ENCODE measurements at places on chromosomes 2 and 18.
A peak's percentile ranks its signal among the peaks of the same experiment; 100 is the strongest.

DNA sequence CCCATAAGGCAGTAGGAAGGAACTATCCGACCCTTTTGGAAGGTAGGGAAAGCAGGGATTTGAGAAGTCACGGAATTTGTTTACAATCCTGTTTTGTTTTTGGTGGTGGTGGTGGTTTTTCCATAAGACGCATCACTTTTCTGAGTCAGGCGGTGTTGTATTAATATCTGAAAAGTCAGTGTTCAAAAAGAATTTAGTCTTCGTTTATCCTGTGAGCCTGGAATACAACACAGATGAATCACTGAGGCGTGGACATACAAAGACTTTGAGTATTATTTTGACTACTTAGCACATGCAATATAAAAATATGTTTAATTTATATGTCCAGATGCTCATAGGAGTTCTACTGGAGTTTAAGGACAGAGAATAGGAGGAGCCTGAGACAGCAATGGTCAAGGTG lies 785 bp downstream of the ZNF892 start:
- no peak for DNase-seq

- no peak for DNase-seq
Measured at GRCh38 chr2:140014204-140014546, 1234.0 kb upstream of the NXPH2 start.

DNA sequence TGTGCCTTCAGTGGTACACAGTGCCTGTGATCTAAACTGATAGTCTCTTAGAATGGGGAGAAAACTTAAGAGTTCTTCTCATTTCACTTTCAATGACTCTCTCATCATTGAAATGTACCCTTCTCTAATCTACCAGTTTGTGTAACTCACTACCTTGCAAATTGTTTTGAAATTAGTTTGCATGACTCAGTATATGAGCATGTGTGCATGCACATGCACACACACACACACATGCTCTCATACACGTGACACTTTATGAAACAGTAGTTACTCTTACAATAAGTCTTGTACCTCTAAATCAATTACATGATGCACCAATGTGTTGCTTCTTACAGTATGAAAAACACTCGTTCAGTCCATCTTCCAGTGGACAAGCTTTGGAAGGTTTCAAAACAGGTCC lies 10.6 kb downstream of the LYPD6B start:
- no peak for DNase-seq

DNA sequence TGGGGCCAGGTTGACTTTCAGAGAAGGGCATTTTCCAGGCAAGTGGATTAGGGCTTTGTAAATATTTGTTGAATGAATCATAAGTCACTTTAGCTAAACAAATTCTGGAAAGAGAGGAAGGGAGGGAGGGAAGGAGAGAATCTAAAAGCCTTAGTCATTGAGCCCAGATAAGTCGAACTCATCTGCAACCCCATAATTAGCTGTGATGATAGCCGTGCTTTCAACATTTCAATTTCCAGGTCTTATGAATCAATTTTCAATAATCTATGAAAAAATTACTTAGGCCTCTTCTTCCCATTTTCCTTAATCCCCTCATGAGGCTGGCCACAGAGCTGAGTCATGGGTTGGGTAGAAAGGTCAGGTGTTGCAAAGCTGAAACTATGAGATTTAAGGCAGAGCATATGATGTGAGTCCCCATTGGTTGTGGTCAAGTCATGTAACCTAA lies 111.9 kb upstream of the MAPRE2 start:
- DNase-seq = no peak

DNA sequence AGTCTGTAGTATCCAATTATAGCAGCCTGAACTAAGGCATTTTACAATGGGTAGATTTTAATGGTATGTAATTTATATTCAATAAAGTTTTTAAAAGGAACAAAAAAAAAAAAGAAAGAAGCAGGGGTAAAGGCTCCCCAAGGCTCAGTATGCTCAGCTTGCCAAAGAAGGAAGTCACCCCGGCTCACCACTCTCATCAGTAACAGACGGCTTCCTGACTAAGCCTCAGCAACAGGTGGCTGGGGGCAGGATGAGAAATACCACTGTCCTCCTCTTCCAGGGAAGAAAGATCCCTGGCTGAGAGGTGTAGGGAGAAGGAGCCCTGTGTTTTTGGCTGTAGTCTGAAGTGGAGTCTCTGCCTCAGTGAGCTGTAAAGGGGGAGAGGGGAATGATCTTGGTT lies 121.2 kb downstream of the ARHGEF4 start:
- DNase-seq = no peak

- DNase-seq = no peak
Measured at GRCh38 chr2:23508066-23508390, 123.0 kb downstream of the KLHL29 start.

DNA sequence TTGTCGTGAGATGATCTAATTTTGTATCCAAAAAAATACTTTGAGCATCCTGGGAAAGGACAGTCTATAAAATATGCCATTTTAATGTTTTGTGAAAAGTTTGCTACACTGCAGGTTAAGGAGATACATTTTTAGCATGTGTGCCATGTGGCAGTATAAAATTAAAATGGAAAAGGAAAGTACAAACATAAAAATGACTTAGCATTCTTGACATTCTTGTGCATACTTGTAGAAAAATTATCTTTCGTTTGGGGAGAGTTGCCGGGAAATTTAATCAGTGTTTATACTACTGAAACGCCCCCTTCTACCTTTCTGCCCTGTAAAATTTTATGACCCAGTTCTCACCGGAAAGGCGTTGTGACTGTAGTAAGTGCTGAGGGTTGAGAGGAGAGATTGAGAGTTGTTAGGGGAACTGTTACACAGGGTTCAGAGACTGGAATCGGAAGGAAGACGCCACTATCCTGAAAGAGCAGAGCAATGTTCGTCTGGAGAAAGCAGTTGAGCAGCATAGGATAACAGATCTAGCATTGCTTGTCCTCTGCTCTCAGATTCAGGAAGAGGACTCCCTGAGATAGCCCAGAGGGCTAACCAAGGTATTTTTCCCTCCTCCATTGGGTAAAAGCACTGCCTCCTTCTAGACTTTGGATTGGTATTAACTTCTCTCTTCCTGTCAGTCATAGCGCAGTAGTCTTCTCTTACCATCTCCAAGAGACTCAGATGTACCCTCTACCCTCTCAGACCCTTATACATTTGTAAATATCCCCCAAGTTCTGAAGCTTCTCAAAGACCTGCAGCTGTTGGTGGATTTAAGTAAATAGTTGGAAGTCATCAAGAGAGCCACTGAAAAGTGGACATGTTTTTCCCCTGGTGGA lies 2.7 kb downstream of the CDH20 start:
- peak; percentile 51 for DNase-seq

DNA sequence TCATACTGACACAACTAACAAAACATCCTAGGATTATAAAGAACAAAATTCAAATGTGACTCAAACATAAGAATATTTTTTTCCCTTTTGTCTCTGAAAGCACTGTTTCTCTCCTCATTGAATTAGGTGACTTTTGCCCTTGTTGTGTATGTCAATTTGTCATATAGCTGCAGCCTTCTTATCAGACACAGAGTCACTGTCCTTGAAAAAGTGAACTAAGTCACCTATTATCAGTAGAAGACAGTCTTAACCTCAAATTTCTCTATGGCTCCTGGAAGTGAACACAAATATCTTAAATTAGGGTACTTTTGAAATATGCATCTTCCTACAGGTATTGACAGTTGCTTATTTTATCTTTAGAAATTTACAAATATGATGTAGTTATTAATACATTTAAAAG lies 360.6 kb downstream of the NBAS start:
- DNase-seq = no peak

DNA sequence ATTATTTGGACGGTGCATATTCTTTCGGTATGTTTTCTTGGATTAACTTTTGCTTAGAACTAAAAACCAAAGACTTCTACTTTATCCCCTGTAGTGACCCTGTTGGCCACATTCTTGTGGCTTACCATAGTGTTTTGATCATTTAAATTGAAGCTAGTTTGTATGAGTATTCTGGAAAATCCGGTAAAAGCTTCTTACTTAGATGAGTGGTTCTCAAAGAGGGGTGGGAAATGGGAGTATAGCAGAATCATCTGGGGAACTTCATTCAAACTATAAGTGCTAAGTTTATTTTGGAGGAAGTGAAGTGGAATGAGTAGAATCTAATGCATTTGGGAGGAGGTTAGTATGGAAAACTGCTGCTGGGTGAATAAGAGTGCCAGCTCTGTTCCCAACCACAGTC lies 3.8 kb downstream of the PPP1CB start:
- DNase-seq = no peak

- no peak for DNase-seq
Measured at GRCh38 chr2:129190494-129190893, 789.0 kb upstream of the RAB6C start.

- no peak for DNase-seq
Measured at GRCh38 chr2:124874676-124875075, 849.6 kb downstream of the CNTNAP5 start.

- DNase-seq = no peak
Measured at GRCh38 chr2:199464606-199465352, 7.0 kb upstream of the SATB2 start.

GRCh38 chr2:60547841-60548240 lies 5.6 kb downstream of the BCL11A start:
- no peak for DNase-seq

DNA sequence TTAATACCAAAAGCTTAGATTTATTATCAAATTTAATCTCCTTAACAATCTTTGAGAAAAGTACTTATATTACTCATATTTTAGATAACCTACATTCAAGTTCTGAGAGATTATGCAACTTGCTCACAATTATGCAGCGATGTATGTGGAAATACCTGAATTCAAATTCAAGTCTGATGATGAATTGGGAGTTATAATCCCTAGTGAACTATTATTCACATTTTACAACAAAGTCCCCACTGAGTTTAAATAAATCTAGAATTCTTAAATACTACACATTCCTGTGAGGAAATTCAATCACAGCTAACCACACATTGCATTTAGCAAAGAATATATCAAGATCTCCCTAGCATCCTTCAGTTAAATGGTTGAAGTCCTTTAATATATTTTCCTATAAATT lies 278.4 kb downstream of the NOL4 start:
- DNase-seq = no peak

GRCh38 chr2:149134335-149134923 lies 95.9 kb downstream of the LYPD6B start:
- DNase-seq = no peak

GRCh38 chr2:201880579-201880978 lies 74.2 kb downstream of the CDK15 start:
- DNase-seq = no peak

DNA sequence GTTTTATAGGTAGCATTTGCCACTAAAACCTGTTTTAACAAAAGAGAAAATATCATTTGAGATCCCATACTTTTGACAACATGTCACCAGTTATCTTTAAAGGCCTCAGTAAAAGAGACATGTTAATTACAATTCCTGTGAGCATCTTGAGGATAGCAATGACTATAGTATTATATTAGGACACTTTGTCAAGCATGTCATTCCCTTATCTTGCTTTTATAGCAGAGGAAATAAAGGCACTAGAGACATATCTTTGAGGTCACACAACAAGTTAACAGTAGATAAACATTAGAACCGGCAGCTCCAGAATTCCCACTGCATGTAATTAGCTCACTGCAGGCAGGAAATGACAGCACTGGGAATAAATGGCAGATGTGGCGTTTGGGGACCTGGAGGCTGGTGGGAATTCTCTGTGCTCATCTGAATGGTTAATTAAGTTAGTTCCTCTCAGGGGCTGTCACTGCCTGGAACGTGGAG lies 25.9 kb downstream of the LYPD6B start:
- no peak for DNase-seq

DNA sequence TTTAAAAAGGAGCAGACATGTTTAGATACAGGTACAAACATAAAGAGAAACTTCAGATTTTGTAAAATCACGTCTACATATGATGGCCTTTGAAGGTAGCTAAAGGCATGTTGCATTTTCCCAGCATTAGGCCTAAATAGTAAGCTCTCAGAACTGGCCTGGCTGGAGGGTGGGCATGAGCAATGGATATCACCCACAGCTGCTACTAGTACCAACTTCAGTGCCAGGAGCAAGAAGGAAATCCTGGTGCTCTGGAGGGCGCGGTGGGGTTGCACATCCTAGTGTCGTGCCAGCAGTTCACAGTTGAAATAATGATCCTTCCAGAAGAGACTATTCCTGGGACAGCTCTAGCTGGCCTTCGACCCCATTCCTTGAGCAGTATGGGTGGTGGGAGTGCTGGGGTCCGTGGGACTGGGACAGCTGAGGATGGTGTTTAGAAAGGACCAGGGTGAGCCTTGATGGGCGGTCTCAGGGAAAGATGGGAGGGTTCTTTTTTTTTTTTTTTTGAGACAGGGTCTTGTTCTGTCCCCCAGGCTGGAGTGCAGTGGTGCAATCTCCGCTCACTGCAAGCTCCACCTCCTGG lies 4.9 kb downstream of the DES start:
- no peak for DNase-seq

- DNase-seq = no peak
Measured at GRCh38 chr2:30612371-30612770, 165.3 kb downstream of the LCLAT1 start.

DNA sequence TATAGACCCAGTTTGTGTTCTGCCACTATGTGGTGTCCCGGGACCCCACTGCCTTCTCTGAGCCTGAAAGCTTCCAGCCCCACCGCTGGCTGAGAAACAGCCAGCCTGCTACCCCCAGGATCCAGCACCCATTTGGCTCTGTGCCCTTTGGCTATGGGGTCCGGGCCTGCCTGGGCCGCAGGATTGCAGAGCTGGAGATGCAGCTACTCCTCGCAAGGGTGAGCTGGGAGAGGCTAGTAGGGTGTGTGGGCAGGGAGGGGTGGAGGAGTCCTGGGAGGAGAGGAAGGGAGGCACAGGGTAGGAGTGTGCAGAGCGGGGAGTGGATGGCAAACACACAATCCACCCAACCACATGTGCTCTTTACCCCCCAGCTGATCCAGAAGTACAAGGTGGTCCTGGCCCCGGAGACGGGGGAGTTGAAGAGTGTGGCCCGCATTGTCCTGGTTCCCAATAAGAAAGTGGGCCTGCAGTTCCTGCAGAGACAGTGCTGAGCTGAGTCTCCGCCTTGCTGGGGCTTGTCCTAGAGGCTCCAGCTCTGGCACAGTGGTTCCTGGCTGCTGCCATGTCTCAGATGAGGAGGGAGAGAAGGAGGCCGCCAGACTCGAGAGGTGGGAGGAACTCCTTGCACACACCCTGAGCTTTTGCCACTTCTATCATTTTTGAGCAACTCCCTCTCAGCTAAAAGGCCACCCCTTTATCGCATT lies 16.9 kb downstream of the PRKAG3 start:
- no peak for DNase-seq

- no peak for DNase-seq
Measured at GRCh38 chr18:48851599-48851960, 99.2 kb downstream of the SMAD7 start.

DNA sequence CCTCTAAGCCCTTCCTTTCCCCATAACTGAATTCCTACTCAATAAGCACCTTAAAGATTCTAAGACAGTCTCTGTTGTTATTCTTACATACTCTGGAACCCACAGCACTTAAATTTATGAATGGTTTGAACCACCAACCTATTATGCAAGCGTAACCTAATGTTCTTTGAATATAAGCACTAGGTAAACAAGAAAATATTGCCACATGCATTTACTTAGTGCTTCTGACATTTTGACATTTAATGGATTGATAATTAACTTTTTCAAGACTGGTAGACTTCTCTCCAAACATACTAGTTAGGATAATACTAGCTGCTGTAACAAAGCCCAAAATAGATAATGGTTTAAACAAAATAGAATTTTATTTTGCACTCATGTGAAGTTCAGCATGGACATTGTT lies 164.8 kb downstream of the ARHGAP15 start:
- DNase-seq = no peak

GRCh38 chr2:98379311-98380202 lies 33.3 kb downstream of the CNGA3 start:
- no peak for DNase-seq

GRCh38 chr2:3755277-3755676 lies 51.9 kb downstream of the DCDC2C start:
- DNase-seq = no peak

All from C1 segment of cervical spinal cord (tissue), 14 donors.